ENCODE measurements at places on chromosomes 5 and 9. TPM values are rescaled to one million over a fixed set of nuclear protein-coding genes. Genes with fewer than 3 reads are reported as not detected.

DMRT3 gene
- polyA plus RNA-seq = not detected

CDC25C gene
- polyA plus RNA-seq = 4.7 TPM

SARDH gene
- polyA plus RNA-seq = 0.03 TPM

DNA sequence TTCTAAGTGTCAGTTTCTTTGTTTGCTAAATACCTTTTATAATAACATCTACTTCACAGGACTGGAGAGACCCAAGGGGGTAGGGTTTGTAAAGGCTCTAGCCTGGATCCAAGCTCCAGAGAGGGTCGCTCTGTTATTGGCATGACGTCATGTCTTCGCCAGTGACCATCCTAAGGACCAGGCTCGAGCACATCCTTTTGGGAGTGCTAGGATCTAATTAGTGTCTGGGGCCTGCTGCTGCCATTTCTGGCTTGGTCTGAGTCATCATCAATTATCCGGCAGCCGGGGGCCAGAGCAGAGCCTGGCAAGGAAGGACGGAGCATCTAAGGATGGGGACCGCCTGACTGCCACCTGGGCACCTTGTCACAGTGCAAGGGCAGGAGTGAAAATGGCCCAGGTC lies 153.0 kb downstream of the NSG2 start:
- H3K27me3 ChIP-seq = no peaks in the 10 kb centered on the region
- H3K27ac ChIP-seq = no peak overlapping the region
- DNase-seq = no peak
- no peaks in the 10 kb centered on the region for H3K4me1 ChIP-seq
- H3K4me3 ChIP-seq = no peak overlapping the region

- H3K27ac ChIP-seq = peak overlapping the region; percentile 47
- H3K4me1 ChIP-seq = peaks cover 81% of the 10 kb centered on the region
- no peaks in the 10 kb centered on the region for H3K27me3 ChIP-seq
- no peak overlapping the region for H3K4me3 ChIP-seq
Measured at GRCh38 chr5:14266171-14266570, 123.0 kb downstream of the TRIO start.

- no peak overlapping the region for H3K4me3 ChIP-seq
- H3K36me3 ChIP-seq = no peaks in the 10 kb centered on the region
- DNase-seq = no peak
- peaks cover 21% of the 10 kb centered on the region for H3K4me1 ChIP-seq
- no peak overlapping the region for H3K27ac ChIP-seq
Measured at GRCh38 chr9:134556531-134557068, 85.0 kb upstream of the COL5A1 start.

DNA sequence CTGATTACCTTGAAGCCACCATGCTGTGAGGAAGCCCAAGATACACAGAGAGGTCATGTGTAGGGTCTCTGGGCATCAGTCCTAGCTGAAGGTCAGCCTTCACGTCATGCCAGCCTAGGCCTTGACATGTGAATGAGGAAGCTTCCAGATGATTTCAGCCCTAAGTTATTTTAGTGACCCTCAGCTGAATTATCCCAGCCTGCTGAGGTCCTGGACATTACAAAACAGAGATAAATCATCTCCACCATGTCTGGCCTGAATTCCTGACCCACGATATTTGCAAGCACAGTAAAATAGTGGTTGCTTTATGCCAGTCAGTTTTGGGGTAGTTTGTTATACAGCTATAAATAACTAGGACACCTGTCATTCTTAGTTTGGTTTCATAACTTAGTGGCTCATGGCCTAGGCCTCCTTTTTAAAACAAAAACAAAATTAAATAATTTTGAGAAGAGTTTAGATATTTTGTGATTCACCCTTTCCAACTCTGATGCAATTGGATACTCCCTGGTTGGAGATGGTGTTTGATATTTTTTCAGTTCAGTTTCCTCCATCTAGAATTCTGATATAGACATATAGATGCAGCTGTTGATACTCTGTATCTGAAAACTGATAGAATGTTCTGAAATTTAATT lies 571.3 kb upstream of the CLINT1 start:
- no peaks in the 10 kb centered on the region for H3K36me3 ChIP-seq
- no peak for DNase-seq
- H3K4me1 ChIP-seq = peaks cover 15% of the 10 kb centered on the region
- no peak overlapping the region for H3K4me3 ChIP-seq
- no peaks in the 10 kb centered on the region for H3K27me3 ChIP-seq
- H3K27ac ChIP-seq = no peak overlapping the region

GRCh38 chr5:143409926-143410325 lies 6.4 kb upstream of the NR3C1 start:
- H3K4me1 ChIP-seq = peaks cover 6% of the 10 kb centered on the region
- no peak overlapping the region for H3K4me3 ChIP-seq
- DNase-seq = no peak
- no peaks in the 10 kb centered on the region for H3K27me3 ChIP-seq

- no peaks in the 10 kb centered on the region for H3K36me3 ChIP-seq
- DNase-seq = no peak
- no peak overlapping the region for H3K27ac ChIP-seq
- H3K27me3 ChIP-seq = no peaks in the 10 kb centered on the region
- H3K4me3 ChIP-seq = no peak overlapping the region
Measured at GRCh38 chr5:174259696-174260420, 214.4 kb downstream of the NSG2 start.

DNA sequence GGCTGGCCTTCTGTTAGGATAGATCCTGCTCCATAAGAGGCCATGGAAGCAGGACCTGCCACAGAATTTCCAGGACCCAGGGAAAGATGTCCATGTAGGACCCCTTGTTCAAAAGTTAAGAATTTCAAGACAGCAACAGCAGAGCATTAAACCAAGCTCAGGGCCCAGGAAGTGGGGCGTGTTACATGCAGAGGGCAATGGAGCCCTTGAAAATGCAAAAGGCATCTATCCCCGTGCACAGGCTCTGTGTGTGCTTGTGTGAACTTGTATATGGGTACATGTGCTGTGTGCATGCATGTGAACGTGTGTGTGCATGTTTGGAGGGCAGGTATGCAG lies 14.4 kb upstream of the NKD2 start:
- H3K27me3 ChIP-seq = peaks cover 24% of the 10 kb centered on the region
- no peaks in the 10 kb centered on the region for H3K36me3 ChIP-seq

- no peak for DNase-seq
- H3K4me1 ChIP-seq = no peaks in the 10 kb centered on the region
- H3K4me3 ChIP-seq = no peak overlapping the region
- no peaks in the 10 kb centered on the region for H3K36me3 ChIP-seq
Measured at GRCh38 chr9:64061013-64061627, 1223.9 kb downstream of the FOXD4L5 start.

DNA sequence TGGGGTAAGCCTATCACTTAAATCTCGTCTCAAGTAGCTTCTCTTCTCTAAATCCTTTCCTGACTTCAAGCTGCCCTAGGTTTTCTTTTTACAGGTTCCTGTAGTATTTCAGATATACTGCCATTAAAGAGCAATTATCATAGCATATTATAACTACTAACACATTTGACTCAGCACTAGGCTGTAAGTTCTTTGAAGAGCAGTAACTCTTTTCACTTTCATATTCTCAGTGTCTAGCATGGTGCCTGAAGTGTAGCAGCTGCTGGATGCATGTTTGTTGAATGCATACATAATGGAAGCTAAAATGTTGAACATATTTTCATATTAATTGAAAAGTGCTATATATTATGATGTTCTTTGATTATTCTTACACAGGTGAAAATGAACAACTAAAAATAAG lies 22.5 kb downstream of the CCDC152 start:
- no peaks in the 10 kb centered on the region for H3K27me3 ChIP-seq
- no peak for DNase-seq
- H3K4me3 ChIP-seq = no peak overlapping the region
- H3K4me1 ChIP-seq = no peaks in the 10 kb centered on the region
- H3K36me3 ChIP-seq = no peaks in the 10 kb centered on the region

GRCh38 chr5:44334622-44335021 lies 54.6 kb downstream of the FGF10 start:
- no peaks in the 10 kb centered on the region for H3K4me1 ChIP-seq
- H3K4me3 ChIP-seq = no peak overlapping the region

All from keratinocyte (primary cell).